ENCODE measurements at places on chromosomes 1 and 21.
A peak's percentile ranks its signal among the peaks of the same experiment; 100 is the strongest.

GRCh38 chr1:34915521-34915920 lies 13.9 kb downstream of the DLGAP3 start:
- DNase-seq, result no peak

DNA sequence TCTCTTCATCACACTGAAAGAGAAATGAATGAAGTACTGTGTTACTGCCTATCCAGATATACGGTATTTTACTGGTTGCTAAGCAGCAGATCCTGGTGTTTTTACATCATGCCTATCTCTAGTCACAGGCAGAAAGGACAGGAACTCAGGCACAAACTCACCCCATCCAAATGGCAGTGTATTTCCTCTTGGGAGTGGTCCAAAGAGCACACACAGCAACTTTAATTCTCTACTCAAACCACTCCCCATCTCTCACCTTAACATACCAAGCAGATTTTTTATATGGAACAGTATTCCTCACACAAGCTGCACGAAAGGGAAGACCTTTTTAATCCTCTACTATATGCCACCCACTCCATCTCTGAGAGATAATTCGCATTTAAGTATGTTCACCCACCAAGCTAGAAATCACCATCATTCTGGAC lies 27.3 kb downstream of the EIF4G3 start:
- DNase-seq, result no peak

GRCh38 chr1:184945029-184945428 lies 29.3 kb downstream of the NIBAN1 start:
- DNase-seq, result no peak

- no peak for DNase-seq
Measured at GRCh38 chr1:168324745-168325425, 44.2 kb downstream of the TBX19 start.

- DNase-seq, result no peak
Measured at GRCh38 chr1:35451125-35451528, 106.1 kb downstream of the KIAA0319L start.

DNA sequence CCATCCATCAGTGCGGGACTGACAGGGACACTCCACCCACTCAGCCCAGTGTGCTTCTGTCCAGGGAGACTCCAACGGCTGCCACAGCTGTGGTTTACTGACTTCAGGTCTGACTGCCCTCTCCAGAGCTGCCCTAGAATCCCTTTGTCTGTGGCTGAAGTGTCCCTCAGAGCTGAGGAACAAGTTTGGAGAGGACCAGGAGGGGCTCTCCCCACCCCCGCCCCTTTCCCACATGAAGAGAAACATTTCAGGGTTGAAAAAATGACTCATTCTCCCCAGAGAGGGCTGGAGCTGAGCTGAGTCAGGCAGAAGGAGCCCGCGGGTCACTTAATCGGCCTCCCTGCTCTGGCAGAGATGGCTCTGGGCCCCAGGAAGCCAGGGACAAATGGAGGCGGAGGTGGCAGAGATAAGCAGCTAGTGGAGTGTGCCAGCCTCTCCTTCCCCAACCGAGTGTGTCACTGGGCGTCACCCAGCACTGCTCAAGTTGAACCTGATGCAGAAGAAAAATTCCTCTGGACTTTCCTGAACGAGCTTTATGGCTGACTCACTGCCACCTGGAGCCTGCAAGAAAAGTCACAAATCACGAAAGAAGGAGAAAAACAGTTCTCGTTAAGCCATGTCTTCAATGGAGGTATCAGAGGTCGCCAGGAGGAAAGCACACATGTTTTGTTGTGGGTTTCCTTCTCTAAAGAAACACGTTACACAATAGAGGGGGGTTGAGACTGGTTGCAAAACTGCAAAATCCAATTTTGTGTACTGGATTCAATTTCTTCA lies 34.3 kb upstream of the ECE1 start:
- DNase-seq, result peak; percentile 66

DNA sequence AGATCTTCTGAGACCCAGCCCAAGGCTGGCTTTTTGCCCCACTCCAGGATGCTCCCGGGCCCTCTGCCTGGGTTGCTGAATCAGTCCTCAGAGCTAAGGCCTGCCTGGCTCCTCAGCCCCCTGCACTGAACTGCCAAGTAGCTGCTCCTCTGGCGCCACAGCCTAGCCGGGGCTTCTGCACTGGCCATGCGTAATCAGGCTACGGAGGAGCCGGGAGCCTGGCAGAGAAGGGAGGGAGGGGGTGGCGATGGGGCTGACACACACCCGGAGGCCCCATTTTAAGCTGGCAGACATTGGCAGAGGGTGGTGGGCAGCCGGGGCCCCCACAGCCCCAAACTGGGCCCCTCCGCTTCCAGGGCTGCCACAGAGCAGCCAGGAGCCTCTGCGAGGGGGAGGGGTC lies 38.7 kb downstream of the ALPL start:
- DNase-seq, result no peak

- DNase-seq, result no peak
Measured at GRCh38 chr1:212153635-212154034, 118.1 kb downstream of the DTL start.

GRCh38 chr1:94504601-94505000 lies 37.0 kb downstream of the F3 start:
- no peak for DNase-seq

DNA sequence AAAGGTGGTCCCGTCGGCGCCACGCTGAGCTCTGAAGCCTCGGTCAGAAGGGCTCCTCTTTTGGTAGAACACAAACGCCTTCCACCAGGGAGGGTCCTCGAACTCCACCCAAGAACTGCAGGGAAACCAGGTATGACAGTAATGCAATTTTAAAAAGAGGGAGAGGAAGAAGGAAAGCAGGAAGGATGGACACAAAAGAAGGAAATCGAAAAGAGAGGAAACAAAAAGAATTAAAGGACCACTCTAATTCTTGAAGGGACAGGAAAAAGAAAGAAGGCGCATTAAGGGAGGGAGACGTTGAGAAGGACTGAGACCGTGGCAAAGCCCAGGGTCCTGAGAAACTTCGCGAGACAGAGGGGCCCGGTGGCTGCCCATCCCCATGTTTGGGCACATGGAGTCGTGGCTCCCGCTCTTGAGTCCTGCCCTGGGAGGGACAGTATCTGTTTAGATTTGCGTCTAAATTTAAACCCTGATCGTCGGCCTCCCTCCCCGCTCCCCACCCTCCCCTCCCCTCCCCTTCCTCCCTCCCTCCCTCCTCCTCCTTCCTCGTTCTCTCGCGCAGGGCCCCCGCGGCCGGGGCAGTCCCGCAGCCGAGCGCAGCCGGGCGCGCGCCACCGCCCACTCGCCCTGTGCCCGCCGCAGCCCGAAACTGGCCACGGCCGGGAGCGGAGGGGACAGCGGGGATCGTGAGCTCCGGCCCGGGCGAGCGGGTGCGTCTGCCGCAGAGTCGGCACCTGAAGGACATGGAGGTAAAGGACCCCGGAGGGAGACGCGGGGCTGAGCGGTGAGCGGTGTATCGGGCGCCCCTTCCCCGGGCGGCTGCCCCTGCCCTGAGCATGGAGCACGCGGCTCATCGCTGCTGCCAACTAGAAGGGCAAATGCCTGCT lies at the start of gene RCSD1:
RCSD1 (plus strand) TSS at position 552 of the 887 bp plus-strand sequence; CDS start at position 744, 192 bp downstream.
- no peak for DNase-seq

- DNase-seq, result no peak
Measured at GRCh38 chr1:183114441-183114840, 71.6 kb upstream of the LAMC2 start.

DNA sequence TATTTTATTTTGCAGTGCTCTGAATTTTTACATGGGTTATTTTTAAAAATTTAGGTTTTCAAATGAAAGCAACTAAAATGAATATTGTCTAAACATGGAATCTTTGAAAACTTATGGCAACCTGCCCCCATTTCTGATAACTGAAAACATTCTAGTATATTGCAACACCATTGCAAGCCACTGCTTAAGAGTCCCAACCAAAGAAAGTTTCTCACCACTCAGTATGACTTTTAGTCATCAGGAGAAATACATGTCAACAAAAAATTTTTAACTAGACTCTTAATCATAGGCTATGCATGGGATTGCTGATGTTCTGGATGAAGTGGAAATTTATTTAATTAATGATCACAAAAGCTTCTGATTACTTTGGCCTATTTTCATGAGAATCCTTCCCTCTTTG lies 112.1 kb downstream of the TNFSF18 start:
- DNase-seq, result no peak

DNA sequence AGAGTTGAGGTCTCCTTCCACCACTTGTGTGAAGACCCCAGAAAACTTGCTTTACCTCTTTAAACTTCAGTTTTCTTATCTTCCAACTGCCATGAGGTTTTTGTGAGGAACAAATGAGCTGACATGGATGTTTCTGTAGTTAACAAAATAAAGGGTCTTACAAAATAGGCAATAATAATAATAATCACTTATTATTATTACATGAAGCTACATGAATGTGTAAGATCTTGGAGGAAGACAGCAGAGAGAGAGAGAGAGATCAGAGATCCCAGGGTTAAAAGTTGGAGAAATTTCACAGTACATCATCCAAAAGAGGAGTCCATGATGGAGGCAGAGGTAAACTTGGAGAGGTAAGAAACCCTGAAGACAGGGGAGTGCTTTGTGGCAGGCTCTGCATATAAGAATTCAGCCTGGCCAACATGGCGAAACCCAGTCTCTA lies 10.7 kb downstream of the RCC1 start:
- DNase-seq, result no peak

DNA sequence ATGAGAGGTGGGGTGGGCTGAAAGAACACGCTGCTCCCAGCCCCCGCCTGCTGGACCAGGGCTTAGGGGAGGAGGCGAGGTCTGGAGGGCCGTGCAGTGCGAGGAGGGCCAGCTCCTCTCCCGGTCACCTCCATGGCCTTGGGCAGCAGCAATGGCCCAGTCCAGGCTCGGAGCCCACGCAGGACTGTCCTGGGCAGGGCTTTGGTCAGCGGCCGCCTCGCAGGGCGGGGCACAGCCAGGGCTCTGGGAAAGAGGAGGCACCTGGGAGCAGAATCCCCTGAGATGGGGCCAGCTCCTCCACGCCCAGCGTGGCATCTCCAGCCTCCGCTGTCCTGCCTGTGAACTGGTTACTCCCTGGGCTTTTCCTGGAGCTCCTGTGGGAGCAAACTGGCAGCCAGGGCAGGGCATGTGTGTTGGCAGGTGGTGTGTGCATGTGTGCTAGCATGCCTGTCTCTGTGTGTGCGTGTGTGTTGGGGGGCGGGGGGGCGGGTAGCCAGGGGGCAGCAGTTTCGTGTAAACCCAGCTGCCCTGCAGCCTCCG lies 27.4 kb downstream of the ARHGEF16 start:
- DNase-seq, result no peak

GRCh38 chr1:199313444-199313843 lies 674.6 kb downstream of the PTPRC start:
- no peak for DNase-seq

DNA sequence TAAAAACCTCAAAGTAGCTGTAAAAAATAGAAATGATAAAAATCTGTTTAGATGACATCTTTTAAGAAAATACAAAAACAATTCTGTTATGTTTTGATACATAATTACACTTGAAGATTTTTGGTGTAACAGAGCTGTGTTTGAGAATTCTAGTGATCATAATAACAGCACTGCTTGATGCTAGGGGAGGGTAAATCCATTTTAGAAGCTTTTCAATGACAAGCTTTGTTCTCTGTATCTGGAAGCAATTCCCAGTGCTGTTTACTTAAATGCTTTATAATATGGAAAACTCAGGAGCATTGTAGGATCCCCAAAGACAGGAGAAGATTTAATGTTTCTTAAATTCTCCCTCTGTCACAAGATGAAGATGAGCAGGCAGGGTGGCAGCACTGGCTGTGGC lies 359.3 kb downstream of the PDE4B start:
- no peak for DNase-seq

DNA sequence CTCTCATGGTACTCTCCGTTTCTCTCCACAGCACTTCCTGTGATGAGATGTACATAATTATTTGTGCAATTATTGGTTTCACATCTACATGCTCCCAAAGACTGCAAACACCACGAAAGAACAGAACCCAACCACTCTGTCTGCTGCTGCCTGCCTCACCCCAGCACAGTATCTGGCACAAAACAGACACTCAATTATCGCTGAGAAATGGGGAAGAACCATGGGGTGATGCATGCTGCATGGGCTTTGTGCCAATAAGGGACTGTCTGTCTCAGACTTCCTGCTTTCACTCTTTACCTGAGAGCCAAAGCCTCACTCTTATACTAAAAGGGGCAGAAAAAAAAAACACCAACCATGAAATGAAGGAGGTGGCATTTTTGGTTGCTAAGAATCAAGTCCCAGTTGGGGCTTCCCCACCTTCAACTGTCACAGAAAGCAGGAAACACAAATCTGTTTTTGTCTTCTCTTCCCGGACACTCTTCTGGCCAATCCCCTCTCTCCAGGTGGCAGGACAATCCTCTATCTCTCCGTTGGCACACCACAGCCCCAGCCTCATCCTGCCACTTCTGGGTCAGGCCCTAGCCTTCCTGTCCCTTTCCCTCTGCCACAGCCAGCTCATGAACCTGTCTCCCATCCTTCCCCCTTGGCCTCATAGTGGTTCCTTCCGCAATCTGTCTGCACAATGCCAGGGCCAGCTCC lies 82.0 kb downstream of the TGFBR3 start:
- no peak for DNase-seq

- DNase-seq, result no peak
Measured at GRCh38 chr1:26811708-26812107, 14.8 kb upstream of the ZDHHC18 start.

- DNase-seq, result no peak
Measured at GRCh38 chr1:150696162-150696561, 792 bp downstream of the GOLPH3L start.

DNA sequence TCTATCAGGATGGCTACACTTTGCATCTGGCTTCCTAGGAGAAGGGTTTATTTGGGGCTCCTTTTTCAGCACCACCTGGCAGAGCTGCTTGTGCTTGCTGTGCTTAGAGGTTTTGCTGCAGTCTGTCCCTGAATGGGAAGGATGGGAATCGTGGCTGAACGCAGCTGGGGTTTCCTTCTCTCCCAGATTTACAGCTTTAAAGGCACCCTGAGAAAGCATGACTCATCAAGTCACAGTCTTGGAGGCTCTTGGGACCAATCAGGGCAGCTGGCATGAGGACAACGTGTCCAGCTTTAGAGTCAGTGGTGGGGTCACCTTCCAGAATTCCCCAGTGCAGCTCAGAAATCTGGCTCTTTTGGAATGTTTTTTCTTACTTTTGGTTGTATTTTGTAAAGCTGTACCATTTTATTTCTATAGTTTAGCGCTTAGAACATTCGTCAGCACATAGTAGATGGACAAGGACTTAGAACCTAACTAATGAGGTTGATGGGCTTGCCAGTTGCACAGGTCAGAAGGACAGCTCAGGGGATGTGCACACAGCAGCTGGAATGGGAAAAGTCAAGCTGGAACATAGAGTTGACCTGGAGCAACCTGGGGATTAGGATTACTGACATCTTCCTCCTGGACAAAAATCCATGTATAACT lies 222.6 kb downstream of the PRDM2 start:
- DNase-seq, result no peak

GRCh38 chr21:43211072-43211759 lies 42.4 kb downstream of the CRYAA start:
- no peak for DNase-seq

DNA sequence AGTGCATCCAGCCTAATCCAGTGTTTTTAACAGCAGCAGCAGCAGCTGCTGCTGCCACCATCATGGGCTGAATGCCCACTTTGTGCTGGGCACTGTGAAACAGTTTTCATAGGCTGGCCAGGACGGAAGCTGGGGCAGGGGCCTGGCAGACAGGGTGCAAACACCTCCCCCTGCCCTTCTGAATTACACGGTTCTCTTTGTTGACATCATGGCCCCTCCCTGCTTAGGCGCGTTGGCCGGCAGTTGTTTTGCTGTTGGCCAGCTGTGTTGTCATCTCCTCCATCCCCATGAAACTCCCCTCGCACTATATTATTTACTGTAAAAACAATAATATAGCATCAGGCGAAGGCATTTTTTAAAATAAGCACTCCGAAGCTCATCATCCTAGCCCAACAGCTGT lies 33.1 kb downstream of the PTPRU start:
- DNase-seq, result no peak

GRCh38 chr1:50605186-50605875 lies 182.1 kb upstream of the DMRTA2 start:
- no peak for DNase-seq
